ENCODE measurements at places on chromosomes 6 and 20.

DNA sequence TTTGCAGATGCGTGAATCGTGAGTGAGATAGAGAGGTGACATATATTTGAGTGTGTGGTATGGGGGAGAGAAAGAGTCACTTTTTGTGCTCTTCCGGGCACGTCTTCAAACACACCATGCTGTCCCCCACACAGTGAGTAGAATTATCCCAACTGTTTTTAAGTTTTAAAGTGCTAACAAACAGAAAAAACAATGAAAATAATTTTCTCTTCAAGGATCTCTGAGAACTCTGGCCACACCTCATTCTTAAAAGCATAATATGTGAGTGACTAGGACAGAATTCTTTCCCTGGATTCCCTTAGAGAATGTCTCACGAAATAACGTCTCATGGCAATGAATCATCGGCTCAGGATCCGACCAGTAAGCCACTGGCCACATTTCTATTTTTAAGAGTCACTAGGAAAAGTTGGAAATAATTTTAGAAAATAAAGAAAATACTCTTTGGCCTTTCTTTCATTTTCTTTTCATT lies 235.7 kb upstream of the ZNF217 start:
- no peak for DNase-seq

DNA sequence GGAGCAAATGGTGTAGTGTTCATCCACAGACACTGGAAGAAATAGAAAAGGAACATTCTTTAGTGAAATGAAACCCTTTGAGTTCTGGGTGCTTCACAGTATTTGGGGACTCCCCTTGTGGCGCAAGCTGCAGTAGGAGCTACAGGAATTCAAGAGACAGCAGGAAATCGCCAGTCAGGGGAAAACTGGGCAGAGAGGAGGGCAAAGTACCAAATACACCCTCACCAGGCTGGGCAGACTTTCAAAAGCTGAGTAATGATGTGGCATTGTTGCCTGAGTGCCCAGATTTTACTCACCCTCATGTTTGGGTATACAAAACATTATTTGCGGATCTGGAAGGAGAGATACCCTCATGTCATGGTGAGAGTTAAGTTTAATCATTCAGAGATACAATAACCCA lies 97.9 kb downstream of the SOD2 start:
- no peak for DNase-seq

- no peak for DNase-seq
These were observed 122.8 kb upstream of the COL21A1 start for GRCh38 chr6:56370127-56370540.

GRCh38 chr6:53441035-53441493 lies 92.3 kb upstream of the ELOVL5 start:
- no peak for DNase-seq

DNA sequence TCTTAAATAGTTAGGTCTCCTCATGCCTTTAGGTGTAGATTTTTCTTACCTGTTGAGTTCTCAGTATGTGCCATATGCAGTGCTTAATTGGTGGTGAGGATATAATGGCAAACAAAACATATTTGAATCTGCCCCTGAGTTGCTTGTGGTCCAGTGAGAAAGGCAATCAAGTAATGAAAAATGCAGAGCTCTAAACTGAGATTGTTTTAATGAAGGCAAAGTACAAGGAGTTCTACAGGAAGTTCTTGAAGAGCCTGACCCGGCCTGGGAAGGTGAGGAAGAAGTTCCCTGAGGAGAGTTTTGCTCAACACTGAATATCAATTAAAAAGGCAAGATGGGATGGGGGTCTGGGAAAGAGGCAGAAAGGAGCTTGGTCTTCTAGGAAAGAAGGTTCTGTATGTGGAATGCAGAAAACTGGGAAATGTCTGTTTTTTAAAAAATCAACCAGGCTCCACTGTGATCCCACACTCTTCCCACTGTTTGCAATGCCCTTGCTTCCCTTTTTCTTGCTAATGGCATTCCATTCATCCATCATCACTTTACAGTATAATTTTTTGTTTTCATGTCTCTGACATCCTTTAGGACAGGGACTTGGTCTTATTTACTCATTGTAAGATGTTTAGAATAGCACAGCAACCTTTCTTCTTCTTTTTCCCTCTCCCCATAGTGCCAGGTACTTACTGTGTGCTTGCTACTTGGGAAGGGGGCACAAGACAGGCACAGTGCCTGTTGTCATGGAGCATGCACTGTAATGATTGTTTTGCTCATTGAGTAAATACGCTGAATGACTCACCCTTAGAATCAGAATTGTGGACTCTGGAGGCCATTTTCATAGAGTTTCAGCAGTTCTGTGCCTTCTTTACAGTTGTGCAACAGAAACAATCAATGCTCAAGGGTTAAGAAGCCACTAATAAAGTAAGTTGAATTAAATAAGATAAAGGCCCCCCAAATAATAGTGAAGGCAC lies 64.3 kb downstream of the ANKS1A start:
- DNase-seq = no peak

GRCh38 chr20:1524004-1524403 lies 32.8 kb upstream of the SIRPB2 start:
- DNase-seq = no peak

DNA sequence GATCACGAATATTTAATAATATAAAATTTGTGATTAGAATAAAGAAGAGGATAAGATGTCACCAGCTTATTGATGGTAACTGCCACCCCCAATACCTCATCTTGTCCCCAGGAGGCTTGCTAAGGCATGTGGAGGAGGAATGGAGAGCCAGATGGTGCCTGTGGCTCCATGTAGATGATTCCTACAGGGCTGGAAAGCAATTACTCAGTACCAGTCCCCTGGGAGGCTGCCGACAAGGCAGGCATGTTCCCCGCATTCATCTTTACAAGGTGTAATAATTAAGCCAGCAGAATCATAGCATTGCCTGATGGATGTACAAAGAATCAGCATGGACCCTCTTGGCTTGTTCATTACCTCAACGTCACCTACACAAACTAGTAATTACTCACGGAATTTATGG lies 155.3 kb downstream of the PLCB1 start:
- no peak for DNase-seq

GRCh38 chr6:43308101-43308989 lies at the start of gene CRIP3:
TSS of gene CRIP3 (minus strand) at chr6:43308826. CDS start at chr6:43308792, 34 bp downstream.
- DNase-seq = peak; percentile 54

DNA sequence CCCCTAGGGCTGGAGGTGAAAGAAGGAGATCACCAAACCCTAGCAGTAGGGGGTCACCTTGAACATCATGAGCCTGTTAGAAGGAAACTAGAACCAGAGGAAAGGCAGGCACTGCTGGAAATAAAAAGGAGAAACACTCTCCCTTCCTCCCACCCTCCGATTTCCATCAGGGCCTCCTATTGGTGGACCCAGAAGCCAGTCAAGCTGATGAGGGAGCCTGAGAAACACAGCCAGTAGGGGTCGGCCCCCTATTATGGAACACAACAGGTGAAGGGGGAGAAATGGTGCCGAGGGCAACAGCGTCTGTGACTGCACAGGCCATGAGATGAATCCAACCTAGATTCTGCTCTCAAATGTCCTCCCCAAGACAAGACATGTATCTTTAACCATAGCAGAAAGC lies 156.1 kb upstream of the LRFN2 start:
- DNase-seq = no peak

- no peak for DNase-seq
These were observed 14.9 kb upstream of the RFPL4B start for GRCh38 chr6:112332274-112332673.

DNA sequence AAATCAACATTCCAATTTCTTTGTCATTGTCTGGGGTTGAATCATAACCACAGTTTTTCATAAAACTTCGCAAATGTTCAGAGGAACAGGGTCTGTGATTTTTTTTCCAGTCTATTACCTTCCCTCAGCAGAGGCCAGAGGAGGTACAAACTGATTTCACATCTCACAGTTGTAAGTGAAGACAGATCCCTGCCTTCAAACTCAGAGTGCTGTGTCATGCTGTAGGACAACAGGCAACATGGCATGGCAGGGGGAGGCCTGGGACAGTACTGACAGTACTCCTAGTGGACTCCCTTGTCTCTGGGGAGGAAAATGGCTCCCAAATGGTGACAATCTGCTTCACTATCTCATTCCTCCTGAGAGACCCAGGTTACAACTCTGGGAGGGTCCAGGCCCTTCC lies 308.6 kb downstream of the CDC5L start:
- no peak for DNase-seq

- DNase-seq = no peak
These were observed 741.4 kb upstream of the MAP3K7 start for GRCh38 chr6:91328241-91328640.

GRCh38 chr6:106731144-106731842 lies 101.9 kb downstream of the QRSL1 start:
- no peak for DNase-seq

GRCh38 chr6:140923048-140923447 lies 1209.7 kb upstream of the GJE1 start:
- DNase-seq = no peak

DNA sequence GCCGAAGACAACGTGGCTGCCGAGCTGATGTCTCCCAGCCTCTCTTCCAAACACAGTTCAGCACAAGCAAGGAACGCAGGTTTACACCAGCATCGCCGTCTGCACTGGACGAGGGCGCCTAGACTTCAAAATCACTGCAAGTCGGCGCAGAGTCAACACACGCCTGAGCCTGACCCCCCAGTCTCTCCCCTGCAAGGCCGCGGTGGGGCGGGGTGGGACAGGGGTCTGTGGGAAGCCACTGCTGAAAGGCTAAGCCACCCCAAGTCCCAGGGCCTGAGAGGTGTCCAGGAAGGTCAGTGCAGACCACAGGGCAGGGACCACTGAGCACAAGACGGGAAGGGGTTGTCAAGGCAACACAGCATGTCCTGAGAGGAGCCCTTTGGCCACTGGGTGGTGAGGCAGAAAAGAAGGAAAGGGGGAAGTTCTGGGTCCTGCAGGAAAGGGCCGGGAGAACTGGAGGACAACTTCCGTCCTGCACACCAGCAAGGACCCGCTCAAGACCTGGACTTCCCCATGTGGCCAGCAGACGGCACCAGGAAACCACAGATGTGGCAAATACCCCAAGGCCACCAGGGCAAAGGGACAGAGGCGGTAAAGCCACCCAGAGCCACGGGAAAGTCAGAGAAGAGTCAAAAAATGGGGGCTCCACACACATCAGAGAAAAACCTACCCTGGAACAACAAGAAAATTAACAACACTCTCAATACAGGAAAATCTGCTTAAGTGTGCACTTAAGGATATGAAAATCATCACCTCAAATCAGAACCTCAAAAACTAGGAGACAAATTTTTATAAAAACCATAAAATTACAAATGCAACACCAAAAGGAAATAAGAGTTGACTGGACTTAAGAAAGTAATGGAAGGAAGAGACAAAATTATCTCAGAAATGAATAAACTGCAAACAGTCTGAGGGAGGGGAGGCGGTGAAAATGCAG lies 84.8 kb downstream of the TAF4 start:
- DNase-seq = no peak

DNA sequence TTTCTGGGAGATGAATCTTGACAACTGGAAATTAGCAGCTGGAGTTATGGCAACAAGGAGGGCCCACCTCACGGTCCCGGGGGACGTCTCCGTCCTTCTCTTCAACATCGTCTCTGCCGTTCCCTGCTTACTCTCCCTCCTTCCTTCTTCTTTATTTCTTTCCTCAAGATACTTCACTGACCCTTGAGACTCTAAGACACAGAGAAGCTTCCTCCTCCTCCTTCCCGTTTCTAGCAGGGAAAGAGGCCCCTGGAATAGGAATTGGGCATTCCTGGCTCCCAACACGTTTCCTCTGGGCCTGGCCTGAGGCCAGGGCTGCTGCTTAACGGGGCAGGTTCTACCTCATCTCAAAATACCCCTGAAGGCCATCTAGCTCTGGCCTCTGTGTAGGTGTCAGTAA lies 189.9 kb upstream of the GMDS start:
- no peak for DNase-seq

DNA sequence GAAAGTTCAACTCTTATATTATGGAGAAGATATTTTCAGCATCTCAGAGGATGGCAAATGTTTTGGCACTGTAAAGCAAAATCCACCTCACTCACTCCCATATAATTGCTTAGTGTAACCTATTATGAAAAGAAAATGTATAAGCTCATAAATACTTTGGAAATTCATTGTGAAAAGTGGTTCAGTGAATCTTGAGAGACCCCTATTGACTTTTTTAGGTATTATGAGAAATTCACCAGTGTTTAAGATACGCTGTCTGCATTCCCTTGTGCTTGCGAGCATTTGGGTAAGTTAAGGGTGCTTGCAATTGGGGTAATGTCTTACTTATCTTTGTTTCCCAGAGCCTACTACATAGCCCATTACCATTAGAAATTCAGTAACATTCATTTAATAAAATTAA lies 66.3 kb upstream of the BMP5 start:
- no peak for DNase-seq

GRCh38 chr6:151409260-151409659 lies 17.9 kb upstream of the ZBTB2 start:
- no peak for DNase-seq

DNA sequence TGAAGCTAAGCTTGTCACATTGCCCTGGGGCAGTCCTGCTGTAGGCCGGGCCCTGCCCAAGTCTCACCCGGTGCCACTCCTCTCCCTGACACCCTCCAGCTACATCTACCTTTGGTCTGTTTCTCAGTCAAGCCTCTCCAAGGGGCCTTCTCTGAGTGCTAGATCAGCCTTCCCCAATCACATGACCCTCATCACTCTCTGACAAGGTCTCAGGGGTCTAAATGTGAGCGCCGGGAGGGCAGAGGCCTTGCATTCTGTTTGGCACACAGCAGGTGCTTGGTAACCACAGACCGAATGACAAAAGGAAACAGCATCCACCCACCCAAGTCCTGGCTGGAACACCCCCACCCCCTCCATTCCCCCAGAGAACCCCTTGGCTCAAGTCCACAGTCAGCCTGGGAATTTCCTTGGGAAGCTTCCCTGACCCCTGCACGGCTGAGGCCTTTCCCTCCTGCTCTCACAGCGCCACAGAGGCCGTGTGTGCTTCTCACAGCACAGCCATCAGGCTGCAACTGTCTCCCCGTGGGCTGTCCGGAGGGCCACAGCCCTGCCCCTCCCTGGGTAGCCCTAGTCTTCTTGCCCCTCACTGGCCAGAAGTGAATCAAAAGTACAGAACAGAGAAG lies 32.9 kb downstream of the PKIG start:
- DNase-seq = no peak

GRCh38 chr6:28489366-28490204 lies 26.0 kb downstream of the GPX6 start:
- no peak for DNase-seq

GRCh38 chr6:121436960-121437850 lies 1.8 kb downstream of the GJA1 start:
- DNase-seq = no peak

DNA sequence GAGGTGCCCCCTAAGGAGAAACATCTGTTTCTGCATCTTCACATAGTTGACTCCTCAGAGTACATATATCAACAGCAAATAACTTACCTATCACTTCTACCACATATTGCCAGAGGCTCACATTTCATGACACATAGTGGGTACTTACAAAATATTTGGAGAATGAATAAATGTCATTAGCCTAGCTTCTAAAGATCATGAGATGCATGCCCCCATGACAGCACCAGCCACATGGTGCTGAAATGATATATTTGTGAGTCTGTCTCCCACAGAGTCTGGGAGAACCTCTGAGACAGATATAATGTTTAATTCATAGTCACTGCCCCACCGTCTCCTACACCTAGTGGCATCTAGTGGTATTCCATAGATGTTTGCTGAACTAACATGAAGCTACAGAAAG lies 555.6 kb downstream of the KIF16B start:
- no peak for DNase-seq

- no peak for DNase-seq
These were observed 21.1 kb upstream of the TRIM26 start for GRCh38 chr6:30234356-30234755.

Data from memory B cell (primary cell).